Right renal pelvis (tissue), 4 donors: ENCODE measurements at places on chromosomes 2 and 18. TPM values are rescaled to one million over a fixed set of nuclear protein-coding genes. Genes with fewer than 3 reads are reported as not detected.

DNA sequence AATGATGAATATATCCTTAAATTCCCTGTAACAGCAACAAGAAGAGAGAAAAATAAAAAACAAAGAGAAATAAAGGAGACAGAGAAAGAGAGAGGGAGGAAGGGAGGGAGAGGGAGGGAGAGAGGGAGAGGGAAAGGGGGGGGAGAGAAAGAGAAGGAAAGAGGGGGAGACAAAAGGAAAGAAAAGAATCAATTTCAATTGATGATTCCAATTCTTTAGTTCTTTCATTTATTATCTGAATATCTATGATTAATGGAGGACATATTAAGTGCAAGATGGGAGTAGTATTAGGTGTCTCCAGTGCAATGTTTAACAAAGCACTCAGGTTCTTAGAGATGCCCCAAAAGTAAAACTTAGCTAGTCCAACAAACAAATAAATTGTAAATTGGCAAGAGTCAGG, 97.2 kb upstream of the DPP10 start:
- DNase-seq, result no peak

TBR1 gene
- 0.03 TPM for polyA plus RNA-seq

DNA sequence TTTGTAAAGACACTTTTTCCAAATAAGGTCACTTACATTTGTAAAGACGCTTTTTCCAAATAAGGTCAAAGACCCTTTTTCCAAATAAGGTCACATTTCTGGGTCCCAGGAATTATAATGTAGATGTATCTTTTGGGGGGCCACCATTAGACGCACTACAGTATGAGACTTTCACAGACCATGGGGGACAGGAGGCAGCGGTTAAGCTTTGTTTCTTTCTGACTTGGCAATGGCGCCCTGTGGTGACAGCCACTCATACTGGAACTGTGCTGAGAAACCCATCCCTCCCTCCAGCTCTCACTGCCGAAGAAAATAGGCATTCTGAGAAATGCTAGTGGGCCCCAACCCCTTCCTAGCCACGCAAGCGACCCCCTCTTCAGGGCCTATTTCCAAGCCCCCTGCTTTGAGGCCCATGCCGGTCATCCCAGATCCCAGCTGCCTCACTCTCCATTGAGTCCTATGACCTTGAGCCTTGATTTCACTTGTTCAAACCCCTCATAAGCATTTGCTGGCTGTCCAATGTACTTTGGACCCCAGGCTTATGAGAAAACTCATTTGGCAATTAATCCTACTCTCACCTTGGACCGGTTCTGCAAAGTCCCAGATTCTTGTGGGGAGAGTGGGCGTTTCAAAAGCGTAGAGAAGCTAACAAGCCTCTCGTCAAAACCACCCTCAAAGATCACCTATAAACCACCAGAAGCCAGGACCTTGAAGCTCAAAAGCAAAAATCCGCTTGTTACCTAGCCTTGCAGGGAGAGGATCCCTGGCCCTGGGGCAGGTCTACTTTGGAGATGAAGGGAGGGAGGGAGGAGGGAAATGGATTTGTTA, 11.3 kb upstream of the SPATA3 start:
- no peak for DNase-seq

DNA sequence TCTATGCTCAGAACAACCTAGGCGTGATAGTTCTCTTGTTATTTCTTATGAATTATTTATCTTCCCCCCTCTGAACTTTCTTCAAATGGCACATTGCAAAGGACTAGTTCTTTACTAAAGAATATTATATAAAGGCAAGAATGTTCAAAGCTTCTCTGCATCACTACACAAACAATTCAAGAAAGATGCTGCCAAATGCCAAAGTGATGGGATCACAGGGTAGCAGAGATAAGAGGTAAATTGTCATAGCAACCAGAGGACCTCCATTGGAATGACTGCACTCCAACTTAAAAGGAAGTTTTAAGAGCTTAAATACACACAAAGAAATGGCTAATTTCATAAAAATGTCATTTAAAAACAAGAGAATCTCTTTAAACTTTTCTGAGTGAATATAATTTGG, 72.8 kb downstream of the AQP4 start:
- DNase-seq, result no peak

- no peak for DNase-seq
These were observed 14.5 kb downstream of the CERS6 start for GRCh38 chr2:168470320-168471162.

GRCh38 chr2:216094701-216095100, 13.0 kb downstream of the TMEM169 start:
- no peak for DNase-seq

DNA sequence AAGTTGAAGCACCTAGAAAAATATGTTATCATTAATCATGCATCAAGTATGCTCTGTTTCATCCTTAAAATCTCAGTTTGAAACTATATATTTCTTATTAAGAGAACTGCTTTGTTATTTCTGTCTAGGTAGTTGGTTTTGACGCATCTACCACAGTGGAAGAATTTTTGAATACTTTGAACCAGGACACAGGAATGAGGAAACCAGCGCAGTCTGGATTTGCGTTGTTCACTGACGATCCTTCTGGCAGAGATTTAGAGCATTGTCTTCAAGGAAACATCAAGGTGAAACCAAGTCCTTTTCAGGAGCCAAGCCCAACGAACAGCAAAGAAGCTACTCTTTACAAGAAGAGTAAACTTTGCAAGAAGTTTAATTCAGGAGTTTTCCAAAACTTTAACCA, 30.1 kb upstream of the DYNC2LI1 start:
- no peak for DNase-seq

GRCh38 chr2:227612546-227613271, 1.9 kb downstream of the SCYGR3 start:
- no peak for DNase-seq

DNA sequence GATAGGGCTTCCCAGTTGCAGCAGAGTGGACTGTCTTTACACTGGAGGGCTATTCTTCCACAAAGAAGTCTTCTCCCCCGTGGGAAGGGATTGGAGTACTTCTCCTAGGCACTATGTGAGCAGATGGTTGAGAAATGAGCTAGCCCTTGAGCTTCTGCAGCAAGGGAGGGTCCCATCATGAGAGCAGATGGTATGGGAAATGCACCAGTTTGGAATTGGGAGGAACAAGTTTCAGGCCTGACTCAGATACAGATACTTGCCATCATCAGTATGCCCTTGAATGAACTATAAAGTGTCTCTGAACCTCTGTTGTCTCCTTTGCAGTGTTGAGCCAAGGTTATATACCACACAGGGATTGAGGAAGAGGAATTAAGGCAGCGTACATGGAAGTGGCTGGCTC, 757.4 kb downstream of the RNF144A start:
- no peak for DNase-seq

- DNase-seq, result no peak
These were observed 214.0 kb downstream of the TMEM163 start for GRCh38 chr2:134504586-134505336.

TGFA gene
- 21.1 TPM for polyA plus RNA-seq
